Urinary bladder (tissue), 4 donors: ENCODE measurements at places on chromosomes 4 and X. TPM values are rescaled to one million over a fixed set of nuclear protein-coding genes. Genes with fewer than 3 reads are reported as not detected.

- DNase-seq: no peak
Measured at GRCh38 chrX:482702-483203, 96.0 kb upstream of the PPP2R3B start.

DNA sequence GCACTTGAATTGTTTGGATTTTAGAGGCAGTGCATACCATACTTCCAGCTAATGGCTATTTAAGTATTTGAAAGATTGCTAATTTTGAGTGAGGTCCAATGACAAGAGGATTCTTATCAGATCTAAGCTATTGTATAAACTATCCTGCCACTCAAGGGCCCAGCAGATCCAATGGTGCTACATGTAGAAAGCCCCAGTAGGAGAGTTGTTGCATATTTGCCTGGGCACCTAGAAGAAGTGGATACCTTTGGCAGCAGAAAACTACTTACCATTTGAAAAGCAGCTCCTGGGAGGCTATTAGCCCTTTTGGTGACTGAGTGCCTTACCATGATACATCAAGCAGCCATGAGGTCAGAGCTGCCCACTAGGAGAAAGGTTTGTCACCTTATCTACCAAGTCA is 447.3 kb downstream of the C4orf33 start:
- DNase-seq: no peak

CDK16 gene
- 49.1 TPM for total RNA-seq

MAGEB2 gene
- total RNA-seq: not detected

DNA sequence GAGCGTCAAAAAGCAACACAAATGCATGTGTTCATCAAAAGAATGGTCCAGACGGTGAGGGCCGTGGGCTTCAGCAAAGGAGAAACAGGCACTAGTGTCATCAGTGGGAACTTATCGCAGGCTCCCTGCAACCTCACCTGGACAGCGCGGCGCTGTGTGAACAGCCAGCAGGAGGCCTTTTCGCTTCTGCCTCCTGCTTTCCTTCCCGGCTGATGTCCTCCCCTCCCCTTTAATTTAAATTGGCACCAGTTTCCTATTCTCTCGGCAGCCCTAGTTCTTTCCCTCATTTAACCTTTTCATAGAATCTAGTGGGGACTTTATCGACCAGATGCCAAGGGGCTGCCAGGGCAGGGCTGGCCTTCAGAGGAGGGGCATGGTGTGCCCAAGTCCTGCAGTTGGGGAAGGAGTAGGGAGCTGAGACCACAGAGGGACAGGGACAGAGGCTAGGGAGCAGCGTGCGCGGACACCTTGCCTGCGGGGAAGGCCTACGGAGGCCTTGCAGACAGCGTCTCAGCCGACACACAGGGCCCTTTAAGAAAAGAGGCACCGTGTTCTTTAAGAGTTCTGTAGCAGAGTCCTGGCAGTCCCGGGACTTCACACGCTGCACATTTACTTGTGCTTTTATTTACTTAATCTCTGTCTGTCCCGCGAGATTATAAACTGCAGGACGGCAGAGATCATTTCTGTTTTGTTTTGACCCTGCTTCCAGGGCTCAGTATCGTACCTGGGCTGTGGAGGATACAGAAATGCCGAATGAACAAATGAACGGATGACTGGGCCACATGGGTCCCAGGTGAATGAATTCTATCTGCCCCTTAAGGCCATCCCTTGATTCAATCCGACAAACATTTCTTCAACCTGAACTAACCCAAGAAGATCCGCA is 8.4 kb upstream of the SORBS2 start:
- no peak for DNase-seq

GRCh38 chr4:2269206-2269531 is 7.3 kb upstream of the MXD4 start:
- no peak for DNase-seq

GRCh38 chrX:123408821-123409737 is 225.0 kb downstream of the GRIA3 start:
- DNase-seq: no peak

CC2D2A gene
- 40.5 TPM for total RNA-seq

GRCh38 chr4:139645458-139645857 is 20.2 kb upstream of the MGST2 start:
- DNase-seq: no peak

DNA sequence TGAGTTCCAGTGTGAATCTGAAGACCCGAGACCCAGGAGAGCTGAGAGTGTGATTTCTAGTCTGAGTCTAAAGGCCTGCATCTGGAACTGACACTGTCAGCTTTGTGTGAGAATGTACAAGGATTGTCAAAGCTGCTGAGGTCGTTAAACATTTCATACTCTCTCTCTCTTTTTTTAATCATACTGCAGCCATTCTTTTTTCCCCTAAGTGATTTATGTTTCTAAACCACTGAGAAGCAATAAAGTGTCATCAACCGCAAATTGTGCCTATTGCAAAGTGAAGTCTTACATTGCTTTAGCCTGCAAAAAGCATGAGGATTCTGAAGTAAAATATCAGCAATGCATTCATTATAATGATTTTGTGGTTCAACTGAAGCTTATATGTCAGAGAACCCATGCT is 106.0 kb downstream of the ASMT start:
- DNase-seq: no peak

RHOXF2 gene
- total RNA-seq: not detected

DNA sequence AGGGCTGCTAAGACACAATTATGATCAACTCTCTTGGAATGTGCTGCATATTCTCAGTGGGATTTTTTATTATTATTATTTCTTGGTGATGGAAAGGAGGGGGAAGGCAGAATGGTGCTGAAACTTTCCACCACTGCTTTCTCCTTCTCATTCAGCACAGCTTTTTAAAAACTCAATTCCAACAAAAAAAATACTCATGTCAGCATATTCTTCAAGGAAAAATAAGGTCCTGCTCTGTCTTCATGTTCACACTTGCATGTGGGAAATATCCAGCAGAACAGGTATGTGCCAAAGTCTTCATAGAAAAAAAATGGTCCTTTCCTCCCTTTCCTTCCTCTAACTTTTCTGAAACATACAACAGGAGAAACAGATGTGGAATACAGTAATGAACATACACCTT is 144.0 kb upstream of the ADAMTS3 start:
- no peak for DNase-seq

GRCh38 chr4:42732776-42733175 is 75.9 kb upstream of the ATP8A1 start:
- no peak for DNase-seq

NLGN3 gene
- 3.1 TPM for total RNA-seq

USP51 gene
- 6.6 TPM for total RNA-seq

SLC16A2 gene
- total RNA-seq: 16.1 TPM

DNA sequence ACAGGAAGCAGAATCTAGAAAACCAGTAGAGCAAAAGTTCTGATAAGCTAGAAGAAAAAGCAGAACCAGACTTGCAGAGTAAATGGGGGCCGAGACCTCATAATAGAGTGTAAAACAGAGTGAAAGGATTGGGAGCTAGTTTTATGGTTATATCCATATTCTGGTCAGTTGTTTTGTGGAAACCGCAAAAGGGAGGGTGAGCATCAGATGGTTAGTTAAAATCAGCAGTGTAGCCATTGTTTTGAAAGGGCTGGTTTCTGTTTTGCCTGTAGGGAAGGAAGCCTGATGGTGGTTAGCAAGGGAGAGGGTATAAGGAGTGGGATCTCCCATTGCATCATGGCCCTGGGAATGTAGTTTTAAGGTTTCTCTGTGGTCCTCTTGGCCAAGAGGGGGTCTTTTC is 17.2 kb upstream of the CCNI start:
- no peak for DNase-seq

- DNase-seq: no peak
Measured at GRCh38 chr4:108543359-108543968, 76.9 kb upstream of the RPL34 start.

GDPD2 gene
- 0.21 TPM for total RNA-seq

DNA sequence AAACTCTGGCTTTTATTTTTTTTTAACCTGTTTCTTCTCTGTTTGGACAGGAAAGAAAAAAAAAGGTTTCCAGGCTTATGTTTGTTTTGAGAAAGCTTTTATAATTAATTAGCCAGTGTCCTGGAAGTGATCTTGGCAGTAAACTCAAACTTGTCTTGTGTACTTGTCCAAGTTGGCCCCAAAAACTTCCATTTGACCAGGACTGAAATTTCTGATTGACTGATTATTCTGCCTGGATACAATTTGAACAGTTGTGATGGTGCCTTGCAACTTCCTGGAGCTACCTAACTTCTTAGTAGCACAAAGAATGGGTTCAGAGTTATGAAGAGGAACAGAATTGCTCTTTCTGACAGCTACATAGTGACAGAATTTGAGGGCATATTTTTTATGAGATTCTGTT is 62.0 kb downstream of the SLC4A4 start:
- no peak for DNase-seq

GRCh38 chrX:138886769-138887168 is 175.3 kb upstream of the FGF13 start:
- no peak for DNase-seq

TASL gene
- total RNA-seq: 2.6 TPM

WDFY3 gene
- total RNA-seq: 174 TPM

GRCh38 chrX:6768881-6769280 is 234.0 kb upstream of the VCX3A start:
- DNase-seq: no peak
